Tibial nerve (tissue), 4 donors: ENCODE measurements at places on chromosomes 2 and 18. TPM values are rescaled to one million over a fixed set of nuclear protein-coding genes. Genes with fewer than 3 reads are reported as not detected.

The LRRTM1 gene
- total RNA-seq = 2.4 TPM

The SLC4A5 gene
- 9.2 TPM for total RNA-seq

The TRABD2A gene
- total RNA-seq = 6.3 TPM

The NPC1 gene
- 85.4 TPM for total RNA-seq

The GAD1 gene
- 1.2 TPM for total RNA-seq

The TMEM178A gene
- total RNA-seq = 3.0 TPM

The CPLX4 gene
- total RNA-seq = not detected

The CYP27A1 gene
- total RNA-seq = 69.3 TPM

The TOGARAM2 gene
- total RNA-seq = 6.0 TPM
